ENCODE measurements at places on chromosomes 3 and 15. TPM values are rescaled to one million over a fixed set of nuclear protein-coding genes. Genes with fewer than 3 reads are reported as not detected.

Gene ZFYVE19
- 31.3 TPM for polyA plus RNA-seq

- no peak for DNase-seq
Measured at GRCh38 chr3:193743702-193744047, 150.7 kb downstream of the OPA1 start.

DNA sequence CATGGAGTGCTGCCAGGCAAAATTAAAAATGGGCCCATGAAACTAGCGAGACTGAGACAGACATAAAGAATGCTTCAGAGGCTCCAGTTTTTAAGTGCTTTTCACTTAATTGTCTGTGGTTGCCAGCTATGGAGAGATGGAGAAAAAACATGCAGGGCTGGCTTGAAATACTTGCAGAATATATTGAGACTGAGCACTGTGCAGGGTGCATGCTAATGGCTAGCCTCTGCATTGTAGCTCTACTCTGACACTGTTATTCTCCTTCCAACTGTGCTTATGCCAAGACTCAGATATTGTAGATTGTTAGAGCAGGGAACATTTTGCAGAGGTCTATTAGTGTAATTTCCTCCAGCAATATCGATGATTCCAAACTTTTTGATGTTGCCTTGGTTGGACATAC, 735.0 kb downstream of the PDCD6IP start:
- DNase-seq = no peak

DNA sequence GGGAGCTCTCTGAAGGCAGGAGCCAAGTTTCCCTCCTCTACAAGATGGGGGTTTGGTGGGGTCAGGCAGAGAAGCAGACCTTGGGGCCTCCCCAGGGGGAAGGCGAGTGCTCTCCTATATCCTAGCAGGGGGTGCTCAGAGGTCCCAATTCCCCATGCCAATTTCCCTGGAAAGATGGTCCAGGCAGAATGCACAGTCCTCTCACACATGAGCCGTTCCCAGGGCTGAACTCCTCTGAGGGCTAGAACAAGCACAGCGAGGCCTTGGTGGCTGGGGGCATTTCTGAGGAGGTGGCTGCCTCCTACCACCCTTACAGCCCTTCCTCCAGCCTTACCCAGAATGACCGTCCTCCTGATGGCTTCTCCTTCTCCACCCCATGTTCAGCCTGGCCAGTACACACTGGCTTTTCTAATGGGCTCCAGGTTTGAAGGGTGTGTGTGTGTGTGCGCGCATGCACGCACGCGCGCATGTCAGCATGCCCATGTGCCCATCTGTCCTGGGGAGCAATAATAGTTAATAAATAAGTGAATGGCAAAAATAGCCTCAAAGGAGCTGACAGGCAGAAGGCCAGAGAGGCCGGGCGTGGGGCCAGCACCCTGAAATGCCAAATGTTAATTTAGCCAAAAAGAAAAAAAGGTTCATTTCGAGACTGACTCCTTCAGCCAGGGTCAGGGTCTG, 24.4 kb downstream of the ADCY5 start:
- DNase-seq = no peak

DNA sequence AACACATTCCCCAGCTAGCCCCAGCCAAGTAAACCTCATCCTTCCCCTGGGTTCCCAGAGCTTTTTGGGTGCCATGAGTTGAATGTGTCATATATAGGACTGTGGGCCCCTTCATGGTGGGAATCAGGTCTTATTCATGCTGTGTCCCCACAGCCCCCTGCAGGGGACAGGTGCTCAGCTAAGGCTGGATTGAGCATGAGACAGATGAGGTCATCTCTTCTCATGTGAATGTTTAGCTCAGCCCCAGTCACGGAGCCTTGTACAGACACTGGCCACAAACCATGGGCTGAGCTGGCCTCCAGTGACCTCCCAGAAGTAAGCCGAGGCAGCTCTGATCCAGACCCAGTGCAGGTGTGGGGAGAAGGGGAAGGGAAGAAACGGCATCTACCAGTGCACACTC, 70.7 kb downstream of the C3orf70 start:
- no peak for DNase-seq
